CD8-positive, alpha-beta T cell (primary cell): ENCODE measurements at places on chromosomes 7 and 10.
A peak's percentile ranks its signal among the peaks of the same experiment; 100 is the strongest.

DNA sequence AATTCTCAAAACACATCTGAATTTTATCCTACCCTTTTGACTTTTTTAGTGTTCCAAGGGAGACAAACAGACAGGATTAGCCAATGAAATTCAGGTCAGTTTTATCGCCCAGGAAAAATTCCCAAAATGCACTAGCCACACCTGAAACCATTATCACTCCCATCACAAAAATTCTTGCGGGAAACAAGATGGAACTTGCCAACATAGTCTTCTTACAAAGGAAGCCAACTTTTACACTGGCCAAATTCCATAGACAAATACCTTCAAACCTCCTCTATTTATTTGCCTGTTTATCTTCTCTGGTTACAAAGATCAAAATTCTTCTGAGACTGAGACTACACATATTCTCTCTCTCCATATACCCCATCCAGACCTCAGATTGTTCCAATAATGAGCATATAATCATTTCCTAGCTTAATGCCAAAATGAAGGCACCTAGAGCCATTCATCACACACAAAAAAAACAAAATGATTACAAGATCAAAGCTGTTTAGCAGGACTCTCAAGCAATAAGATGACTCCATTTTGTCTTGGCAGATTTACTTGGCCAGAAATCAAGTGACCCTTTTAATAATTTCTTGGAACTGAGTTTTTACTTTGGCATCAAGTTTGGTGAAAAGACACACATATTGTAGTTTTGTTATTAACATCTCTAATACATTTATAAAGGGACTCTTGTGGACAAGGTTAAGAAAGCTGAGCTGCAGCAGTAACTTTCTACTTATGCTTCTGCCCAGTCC is 30.2 kb downstream of the MET start:
- no peak for DNase-seq

- no peak for DNase-seq
Measured at GRCh38 chr10:72243822-72244437, 27.9 kb upstream of the ASCC1 start.

DNA sequence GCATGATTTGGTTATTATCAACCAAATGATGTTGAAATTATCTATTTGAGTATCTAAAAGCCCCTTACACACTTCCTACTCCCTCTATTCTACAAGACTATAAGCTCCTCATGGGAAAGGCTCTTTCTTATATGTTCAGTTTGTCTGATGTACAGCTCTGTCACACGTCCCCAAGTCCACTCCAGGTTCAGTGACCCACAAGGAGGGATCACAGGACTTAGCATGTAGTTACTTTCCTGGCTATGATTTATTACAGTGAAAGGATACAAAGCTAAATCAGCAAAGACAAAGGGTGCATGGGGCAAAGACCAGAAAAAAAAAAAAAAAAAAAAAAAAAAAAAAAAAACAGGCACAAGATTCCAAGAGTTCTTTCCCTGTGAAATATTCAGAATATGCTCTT is 125.6 kb upstream of the TMEM106B start:
- DNase-seq: no peak

DNA sequence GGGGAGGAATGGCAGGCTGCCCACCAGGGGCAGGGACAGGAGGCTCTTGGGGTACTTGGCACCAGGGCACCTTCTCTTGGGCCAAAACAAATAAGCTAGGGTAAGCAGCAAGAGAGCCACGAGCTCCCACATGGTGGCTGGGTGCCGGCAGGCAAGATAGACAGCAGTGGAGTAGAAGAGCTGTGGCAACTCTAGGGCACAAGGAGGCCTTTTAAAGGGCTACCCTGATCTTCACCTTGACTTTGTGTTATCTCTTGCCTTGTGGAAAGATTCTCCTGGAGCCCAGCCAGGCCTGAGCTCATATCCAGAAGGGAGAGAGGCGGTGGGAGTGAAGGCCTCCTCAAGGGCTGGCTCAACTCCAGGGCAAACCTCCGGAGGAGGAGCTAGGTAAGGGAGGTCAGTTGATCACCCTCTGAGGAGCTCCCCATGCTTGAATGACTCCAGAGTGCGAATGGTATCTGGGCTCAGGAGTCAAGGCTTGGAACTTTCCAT is at the start of gene CYP17A1:
Gene CYP17A1, minus strand, starts transcription at position 184 of the 492 bp plus-strand sequence. Its CDS starts 52 bp downstream, at position 132.
- DNase-seq: no peak

- no peak for DNase-seq
Measured at GRCh38 chr7:11039974-11040373, 66.3 kb downstream of the PHF14 start.

DNA sequence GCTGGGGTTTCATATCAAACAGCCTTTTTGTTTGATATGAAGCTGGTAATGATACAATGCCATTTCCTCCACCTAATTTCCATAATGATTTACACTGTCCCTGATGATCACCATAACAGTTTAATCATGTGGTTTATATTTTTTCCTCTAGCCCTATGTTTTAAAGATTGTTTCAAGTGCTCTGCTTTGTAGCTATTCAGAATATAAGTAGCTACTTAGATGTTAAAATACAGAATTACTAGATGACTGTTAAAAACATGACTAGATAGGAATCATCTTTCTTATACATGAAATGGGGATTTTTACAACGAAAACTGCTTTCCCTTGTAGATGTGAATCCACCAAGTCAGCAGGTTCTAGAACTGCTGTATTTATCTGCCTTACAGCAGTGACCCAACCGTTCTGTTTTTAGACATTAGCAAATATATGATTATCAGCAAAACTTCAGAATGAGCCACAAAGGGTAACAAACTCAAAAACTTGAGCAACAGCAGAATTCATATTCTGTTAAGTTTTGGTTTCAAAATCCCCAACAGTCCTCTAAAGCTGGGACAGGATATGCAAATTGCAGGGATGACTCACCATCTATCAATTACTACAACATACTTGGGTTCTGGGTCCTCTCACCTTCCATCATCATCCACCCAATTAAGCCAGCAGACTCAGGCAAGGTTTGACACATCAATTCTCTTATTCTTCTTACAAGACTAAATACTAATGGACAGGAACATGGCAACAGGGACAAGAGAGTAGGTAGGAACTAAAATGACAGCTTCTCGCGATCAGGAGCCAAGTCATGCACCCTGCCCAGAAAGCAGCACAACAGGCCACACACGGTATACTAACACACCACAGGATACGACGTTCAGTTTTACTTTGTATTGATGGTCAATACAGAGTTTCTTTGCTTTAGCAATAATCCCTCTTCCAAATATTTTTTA is 83.9 kb downstream of the PIP4K2A start:
- peak; percentile 91 for DNase-seq

DNA sequence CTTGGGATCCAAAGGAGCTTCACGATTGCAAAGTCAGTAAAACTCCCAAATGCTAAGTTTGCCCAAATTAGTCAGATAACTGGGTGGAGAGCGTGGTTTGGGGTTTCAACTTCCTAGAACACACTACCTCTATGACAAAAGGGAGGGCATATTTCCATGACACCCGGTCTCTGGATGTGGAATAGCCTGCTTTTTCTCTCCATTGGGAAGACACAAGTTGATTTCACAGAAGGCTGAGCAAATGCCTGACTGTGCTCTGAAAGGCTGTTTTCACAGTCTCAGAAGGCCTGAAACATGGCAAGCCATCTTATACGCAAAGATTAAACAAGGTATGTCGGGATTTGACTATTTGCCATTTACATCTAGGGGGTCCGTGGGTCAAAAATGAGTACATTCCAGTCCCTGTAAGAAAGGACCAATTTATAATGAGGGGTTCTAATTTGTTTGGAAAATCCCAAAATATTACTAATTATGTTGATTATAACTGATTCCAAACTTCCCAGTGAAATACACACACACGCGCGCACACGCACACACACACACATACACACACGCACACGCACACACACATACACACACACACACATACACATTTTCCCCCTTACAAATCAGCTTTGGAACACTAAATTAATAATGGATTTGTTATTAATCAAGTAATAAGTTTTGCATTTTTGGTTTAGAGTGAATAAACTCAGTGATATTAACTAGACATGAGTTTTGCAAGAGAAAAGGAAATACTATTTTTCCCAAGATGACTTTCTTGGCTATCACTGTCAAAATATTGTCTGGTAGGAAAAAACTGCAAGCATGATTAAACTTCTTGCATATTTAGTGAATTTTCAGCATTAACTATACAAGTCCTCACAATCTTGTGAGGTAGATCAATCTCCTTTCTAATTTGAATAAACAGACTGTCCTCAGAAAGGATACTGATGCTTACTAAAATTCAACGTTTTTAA is 105.0 kb downstream of the PRTFDC1 start:
- no peak for DNase-seq

DNA sequence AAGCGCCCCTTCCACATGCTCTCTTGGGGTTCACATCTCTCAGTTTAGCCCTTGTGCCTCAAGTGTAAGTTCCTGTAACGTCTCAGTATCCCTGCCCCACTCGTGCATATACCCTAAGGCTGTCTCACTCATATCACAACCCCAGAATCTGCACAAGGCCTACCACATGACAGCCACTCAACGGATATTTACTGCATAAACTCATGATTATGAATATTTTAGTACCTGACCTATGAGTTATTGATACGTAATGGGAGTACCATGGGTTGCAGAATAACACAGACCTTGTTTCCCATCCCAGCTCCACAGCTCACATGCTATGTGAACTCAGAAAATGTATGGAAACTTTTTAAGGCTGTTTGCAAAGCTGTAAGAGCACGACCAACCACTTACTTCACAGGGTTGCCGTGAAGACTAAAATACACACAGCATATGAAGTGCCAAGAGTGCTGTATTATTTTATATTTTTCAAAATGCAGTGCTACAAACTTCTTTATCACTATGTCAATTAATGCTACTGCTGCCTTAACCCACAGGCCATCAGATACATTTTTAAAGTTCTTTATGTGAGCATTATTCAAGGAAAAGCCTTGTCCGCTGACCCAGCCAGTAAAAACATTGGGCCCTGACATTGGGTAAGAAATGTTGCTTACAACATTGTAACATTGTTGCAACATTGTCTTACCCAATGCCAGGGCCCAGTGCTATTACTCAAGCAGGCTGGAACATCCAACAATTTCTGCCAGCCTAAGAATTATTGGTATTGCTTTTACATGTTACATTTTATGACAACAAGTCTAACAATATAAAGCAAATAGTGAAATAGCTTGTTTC is 97.2 kb downstream of the JAZF1 start:
- DNase-seq: no peak

GRCh38 chr10:72953687-72954086 is 919 bp downstream of the PLA2G12B start:
- DNase-seq: no peak
